ENCODE measurements at places on chromosomes 1 and 21. TPM values are rescaled to one million over a fixed set of nuclear protein-coding genes. Genes with fewer than 3 reads are reported as not detected.

- peaks cover 22% of the 10 kb centered on the region for H3K36me3 ChIP-seq
- DNase-seq, result no peak
- no peak overlapping the region for H3K4me3 ChIP-seq
Observed at GRCh38 chr1:19353596-19353995, 41.5 kb downstream of the SLC66A1 start.

- H3K36me3 ChIP-seq, result no peaks in the 10 kb centered on the region
- H3K27ac ChIP-seq, result no peak overlapping the region
- peaks cover 15% of the 10 kb centered on the region for H3K4me1 ChIP-seq
- H3K4me3 ChIP-seq, result no peak overlapping the region
- DNase-seq, result no peak
Observed at GRCh38 chr1:206631085-206631509, 4.2 kb upstream of the DYRK3 start.

TMEM125 gene
- total RNA-seq, result not detected

- DNase-seq, result no peak
- no peaks in the 10 kb centered on the region for H3K27me3 ChIP-seq
- no peak overlapping the region for H3K27ac ChIP-seq
- peaks cover 5% of the 10 kb centered on the region for H3K36me3 ChIP-seq
Observed at GRCh38 chr1:43405219-43405875, 15.6 kb downstream of the SZT2 start.

DNA sequence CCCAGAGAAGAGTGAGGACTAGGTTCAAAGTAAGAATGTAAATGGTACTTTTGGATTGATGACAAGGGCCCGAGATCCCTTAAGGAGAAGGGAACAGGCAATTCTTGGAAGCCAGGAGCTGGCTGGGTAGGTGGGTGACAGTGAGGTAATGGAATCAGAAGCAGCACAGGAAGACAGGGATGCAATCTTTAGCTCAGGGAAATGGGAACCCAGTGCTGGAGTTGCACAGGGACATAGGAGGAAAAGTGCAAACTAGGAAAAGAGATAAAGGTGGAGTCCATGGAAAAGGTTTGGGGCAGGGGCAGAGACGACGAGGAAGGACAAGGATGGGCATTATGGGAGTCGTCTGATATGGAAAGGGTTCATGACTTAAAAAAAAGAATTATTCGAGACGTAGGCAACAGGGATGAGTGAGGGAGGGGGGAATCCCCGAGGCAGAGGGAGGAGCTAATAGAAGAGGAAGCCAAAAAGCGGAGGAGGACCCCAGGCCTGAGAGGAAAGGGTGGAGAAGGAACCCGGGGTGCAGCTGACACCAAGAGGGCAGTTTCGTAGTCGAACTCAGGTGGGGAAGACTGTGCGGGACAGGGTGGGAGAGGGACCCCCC lies 495 bp downstream of the PI4KB start:
- peak overlapping the region; percentile 96 for H3K27ac ChIP-seq
- H3K4me3 ChIP-seq, result peak overlapping the region; percentile 72
- no peaks in the 10 kb centered on the region for H3K27me3 ChIP-seq
- peak; percentile 48 for DNase-seq

DNA sequence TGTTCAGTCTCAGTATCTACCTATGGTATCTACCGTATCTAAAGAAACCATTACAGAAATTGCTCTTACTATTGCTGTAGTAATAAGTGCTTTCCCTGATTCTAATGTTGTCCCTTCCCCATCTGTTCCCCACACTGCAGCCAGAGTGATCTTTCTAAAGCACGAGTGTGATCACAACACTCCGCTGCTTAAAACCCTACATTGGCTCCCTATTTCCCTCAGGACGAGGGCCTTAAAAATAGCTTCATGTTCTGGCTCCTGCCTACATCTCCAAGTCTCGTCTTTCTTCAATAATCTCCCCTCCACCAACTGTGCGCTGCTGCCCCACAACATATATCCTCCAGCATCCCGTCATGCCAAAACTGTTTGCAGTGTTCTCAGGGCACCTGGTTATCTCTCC lies 150.6 kb downstream of the SDCCAG8 start:
- H3K4me3 ChIP-seq, result no peak overlapping the region
- no peak for DNase-seq
- no peaks in the 10 kb centered on the region for H3K4me1 ChIP-seq
- H3K27me3 ChIP-seq, result no peaks in the 10 kb centered on the region
- no peak overlapping the region for H3K27ac ChIP-seq

GRCh38 chr1:41830726-41831125 lies 88.0 kb downstream of the HIVEP3 start:
- H3K4me3 ChIP-seq, result no peak overlapping the region
- H3K4me1 ChIP-seq, result no peaks in the 10 kb centered on the region
- no peak overlapping the region for H3K27ac ChIP-seq
- H3K27me3 ChIP-seq, result no peaks in the 10 kb centered on the region
- DNase-seq, result no peak
- H3K36me3 ChIP-seq, result no peaks in the 10 kb centered on the region

MEGF6 gene
- total RNA-seq, result 188 TPM

GRCh38 chr1:5751163-5751540 lies 241.1 kb downstream of the NPHP4 start:
- H3K4me3 ChIP-seq, result no peak overlapping the region
- H3K27ac ChIP-seq, result no peak overlapping the region
- H3K27me3 ChIP-seq, result no peaks in the 10 kb centered on the region
- DNase-seq, result no peak
- no peaks in the 10 kb centered on the region for H3K36me3 ChIP-seq

- no peak overlapping the region for H3K4me3 ChIP-seq
- H3K36me3 ChIP-seq, result peaks cover 22% of the 10 kb centered on the region
- no peaks in the 10 kb centered on the region for H3K4me1 ChIP-seq
- no peak for DNase-seq
Observed at GRCh38 chr1:235133086-235133485, 4.4 kb upstream of the TOMM20 start.

- H3K27ac ChIP-seq, result no peak overlapping the region
- no peak overlapping the region for H3K4me3 ChIP-seq
- no peaks in the 10 kb centered on the region for H3K27me3 ChIP-seq
Observed at GRCh38 chr1:77534456-77534855, 148.0 kb downstream of the ZZZ3 start.

GRCh38 chr21:45592208-45592619 lies 50.0 kb upstream of the SLC19A1 start:
- H3K4me1 ChIP-seq, result peaks cover 22% of the 10 kb centered on the region
- H3K27ac ChIP-seq, result peak overlapping the region; percentile 66
- no peaks in the 10 kb centered on the region for H3K27me3 ChIP-seq
- no peaks in the 10 kb centered on the region for H3K36me3 ChIP-seq
- DNase-seq, result peak; percentile 63

All from naive thymus-derived CD4-positive, alpha-beta T cell (primary cell).